ENCODE measurements at places on chromosomes 3 and 15.

DNA sequence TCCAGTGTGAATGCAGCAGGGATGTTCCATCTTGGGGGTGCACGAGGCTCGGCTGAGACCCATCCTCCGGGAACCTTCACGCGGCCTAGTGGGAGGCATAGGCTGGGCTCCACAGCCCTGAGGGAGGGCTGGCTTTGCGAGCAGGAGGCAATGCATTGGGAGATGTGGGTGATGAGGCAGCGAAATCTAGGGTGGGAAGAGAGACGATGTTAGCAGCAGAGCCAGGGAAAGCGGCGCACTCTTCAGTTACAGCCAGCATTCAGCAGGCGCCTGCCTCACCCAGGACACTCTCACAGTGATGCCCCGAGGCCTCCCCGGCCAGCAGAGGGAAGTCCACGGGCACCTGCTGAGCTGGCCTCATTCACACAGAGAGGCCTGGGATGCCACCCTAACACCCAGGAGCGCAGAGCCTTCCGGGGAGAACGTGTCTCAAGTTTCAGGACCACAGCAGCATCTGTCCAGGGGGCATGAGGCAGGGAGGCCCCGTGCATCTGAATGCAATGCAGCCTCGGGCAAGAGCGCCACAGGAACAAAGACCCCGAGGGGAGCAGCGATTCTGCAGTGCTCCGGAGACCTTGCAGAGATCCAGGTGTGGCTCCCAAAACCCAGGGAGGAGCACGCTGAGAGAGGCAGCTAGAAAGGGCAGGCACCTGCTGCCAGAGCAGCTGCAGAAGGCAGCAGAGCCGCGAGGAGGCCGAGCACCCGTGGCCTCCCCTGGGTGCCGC is 102.4 kb downstream of the NUP210 start:
- DNase-seq: no peak

DNA sequence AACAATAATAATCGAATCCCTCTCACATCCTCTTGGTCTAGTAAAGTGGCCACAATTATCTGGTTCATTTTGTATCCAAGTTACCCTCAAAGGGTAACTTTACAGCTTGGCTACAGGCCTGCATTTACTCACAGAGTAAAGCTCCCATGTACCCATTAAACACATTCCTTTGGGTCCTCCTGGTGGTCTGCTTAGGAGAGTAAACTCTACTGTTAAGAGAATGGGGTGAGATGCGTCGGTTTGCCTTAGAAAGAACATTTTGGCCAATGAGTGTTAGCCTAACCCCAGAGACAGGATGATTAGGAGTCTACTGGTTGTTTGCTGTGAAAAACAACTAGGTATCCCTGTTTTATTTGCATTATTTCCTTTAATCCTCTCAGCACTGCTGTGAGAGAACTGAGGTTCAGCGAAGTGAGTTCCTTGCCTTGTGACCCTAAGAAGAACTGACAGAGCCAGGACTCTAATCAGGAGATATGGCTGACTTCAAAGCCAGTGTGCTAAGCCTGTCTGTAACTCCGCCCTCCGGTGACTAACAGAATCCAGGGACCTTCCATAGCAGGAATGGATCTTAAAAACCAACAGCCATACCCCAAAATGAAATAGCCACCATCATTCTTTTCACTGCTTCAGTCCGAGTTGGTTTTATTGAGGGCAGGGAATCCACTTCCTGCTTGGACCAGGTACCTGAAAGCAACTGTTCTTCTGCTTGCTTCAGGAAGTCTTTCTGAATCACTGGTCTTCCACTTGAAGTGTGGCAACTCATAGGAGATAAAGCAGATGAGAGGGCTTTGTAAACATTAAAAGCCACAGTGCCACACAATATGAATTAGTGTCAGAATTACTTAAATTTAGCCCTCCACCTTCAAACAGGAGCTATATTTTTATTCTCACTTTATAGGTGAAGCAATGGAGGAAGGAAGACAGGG is 317.3 kb upstream of the WNT5A start:
- no peak for DNase-seq

- DNase-seq: no peak
Observed at GRCh38 chr3:140219923-140220452, 285.0 kb downstream of the CLSTN2 start.

DNA sequence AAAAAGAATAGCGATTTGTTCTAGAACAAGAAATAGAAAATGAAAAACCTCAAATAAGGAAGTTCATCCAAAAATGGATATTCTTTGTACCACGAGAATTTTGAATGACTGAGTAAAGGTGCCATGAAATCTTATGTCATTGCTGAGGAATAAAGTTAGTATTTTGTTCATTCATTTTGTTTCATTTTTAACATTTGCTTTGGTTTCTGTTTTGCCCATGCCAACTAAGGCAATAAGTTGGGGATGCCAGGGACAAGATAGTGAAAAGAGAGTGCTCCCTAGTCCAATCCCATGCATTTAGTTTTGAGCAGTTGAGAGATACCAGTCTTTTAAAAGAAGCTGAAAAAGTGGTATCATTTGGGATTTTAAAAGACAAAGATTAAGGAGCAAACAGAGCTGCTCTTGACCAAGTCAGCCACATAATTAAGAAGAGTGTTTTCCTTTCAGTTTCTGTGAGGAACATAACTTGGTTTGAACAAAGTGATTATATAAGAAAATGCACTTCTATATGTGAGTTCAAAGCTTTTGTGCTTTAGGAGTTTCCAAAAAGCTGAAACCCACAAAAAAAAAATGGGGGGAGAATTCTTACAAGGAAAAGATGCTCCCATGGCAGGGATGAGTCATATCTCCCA is 201.4 kb downstream of the PLOD2 start:
- DNase-seq: no peak

GRCh38 chr3:178084938-178085816 is 451.1 kb upstream of the KCNMB2 start:
- DNase-seq: no peak

GRCh38 chr3:101640256-101640655 is 36.7 kb downstream of the ZBTB11 start:
- no peak for DNase-seq
